ENCODE measurements at places on chromosomes 12 and 14.

GRCh38 chr12:80823393-80823792 lies 106.7 kb downstream of the MYF5 start:
- no peak for DNase-seq

- no peak for DNase-seq
Measured at GRCh38 chr14:94522115-94522724, 13.0 kb upstream of the SERPINA12 start.

DNA sequence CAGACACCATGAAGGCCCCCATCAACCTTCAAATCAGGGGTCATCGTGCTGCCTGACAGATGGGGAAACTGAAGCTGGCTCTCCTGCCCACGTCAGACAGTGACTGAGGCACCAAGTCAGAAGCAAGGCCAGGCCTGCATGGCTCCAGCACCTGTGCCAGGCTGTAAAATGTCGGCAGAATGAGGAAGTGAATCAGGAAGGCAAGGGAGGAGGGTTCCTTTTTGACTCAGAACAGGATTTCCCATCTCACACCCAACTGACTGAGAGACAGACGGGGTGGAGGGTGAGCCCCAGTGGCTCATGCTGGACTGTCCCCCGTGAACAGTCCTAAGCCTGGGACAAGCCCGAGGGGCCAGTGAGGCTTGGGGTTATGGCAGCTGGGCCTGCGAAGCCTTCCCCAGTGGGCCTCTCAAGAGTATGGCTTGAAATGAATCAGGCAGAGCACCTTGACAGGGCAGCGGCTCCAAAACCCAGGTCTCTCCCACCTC lies 20.9 kb downstream of the SYNE3 start:
- DNase-seq: no peak

GRCh38 chr12:5000658-5001385 lies 42.9 kb upstream of the KCNA5 start:
- DNase-seq: no peak

GRCh38 chr12:107490010-107490409 lies 195.6 kb upstream of the PWP1 start:
- no peak for DNase-seq

- DNase-seq: no peak
Measured at GRCh38 chr12:110821917-110822316, 24.9 kb upstream of the CCDC63 start.

GRCh38 chr12:124679533-124680371 lies 112.3 kb upstream of the NCOR2 start:
- DNase-seq: no peak

DNA sequence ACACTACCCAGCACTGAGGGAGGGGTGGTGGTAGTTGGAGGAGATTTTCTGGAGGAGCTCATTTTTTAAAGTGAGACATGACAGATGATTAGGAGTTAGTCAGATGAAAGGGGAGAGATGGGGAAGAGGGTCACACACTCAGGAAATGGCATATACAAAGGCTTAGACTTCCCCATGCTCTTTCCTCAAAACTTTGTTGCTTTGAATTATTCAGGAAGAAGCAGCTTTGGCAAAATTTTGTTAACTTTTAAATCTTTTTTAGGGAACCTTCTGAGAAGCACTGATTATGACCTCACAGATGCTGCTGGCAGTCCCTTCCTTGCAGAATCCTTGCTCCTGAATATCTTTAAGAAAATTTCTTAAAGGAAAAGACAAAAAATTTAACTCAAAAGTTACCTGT lies 19.8 kb downstream of the ALDH6A1 start:
- no peak for DNase-seq

GRCh38 chr12:50070314-50071060 lies 13.1 kb downstream of the ASIC1 start:
- peak; percentile 84 for DNase-seq

- no peak for DNase-seq
Measured at GRCh38 chr12:64110864-64111263, 111.2 kb downstream of the KICS2 start.

GRCh38 chr14:56650048-56650447 lies 70.5 kb downstream of the TMEM260 start:
- DNase-seq: no peak

- DNase-seq: no peak
Measured at GRCh38 chr12:83827860-83828259, 1084.7 kb downstream of the SLC6A15 start.

GRCh38 chr12:39905152-39905551 lies 200.7 kb downstream of the SLC2A13 start:
- DNase-seq: no peak

- no peak for DNase-seq
Measured at GRCh38 chr12:46698003-46698402, 127.8 kb downstream of the SLC38A4 start.

GRCh38 chr14:22802860-22803686 lies 12.2 kb downstream of the SLC7A7 start:
- no peak for DNase-seq

DNA sequence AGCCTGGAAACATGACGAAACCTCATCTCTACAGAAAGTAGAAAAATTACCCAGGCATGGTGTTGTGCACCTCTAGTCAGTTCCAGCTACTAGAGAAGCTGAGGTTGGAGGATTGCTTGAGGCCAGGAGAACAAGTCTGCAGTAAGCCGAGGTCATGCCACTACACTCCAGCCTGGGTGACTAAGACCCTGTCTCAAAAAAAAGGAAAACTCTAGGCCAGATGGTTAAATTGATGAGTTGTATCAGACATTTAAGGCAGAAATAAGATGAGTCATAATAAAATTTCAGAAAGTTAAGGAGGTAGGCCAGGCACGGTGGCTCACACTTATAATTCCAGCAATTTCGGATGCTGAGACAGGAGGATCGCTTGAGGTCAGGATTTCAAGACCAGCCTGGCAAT lies 10.7 kb downstream of the EIF2S1 start:
- no peak for DNase-seq

- DNase-seq: no peak
Measured at GRCh38 chr14:55889124-55889523, 229.1 kb upstream of the PELI2 start.

DNA sequence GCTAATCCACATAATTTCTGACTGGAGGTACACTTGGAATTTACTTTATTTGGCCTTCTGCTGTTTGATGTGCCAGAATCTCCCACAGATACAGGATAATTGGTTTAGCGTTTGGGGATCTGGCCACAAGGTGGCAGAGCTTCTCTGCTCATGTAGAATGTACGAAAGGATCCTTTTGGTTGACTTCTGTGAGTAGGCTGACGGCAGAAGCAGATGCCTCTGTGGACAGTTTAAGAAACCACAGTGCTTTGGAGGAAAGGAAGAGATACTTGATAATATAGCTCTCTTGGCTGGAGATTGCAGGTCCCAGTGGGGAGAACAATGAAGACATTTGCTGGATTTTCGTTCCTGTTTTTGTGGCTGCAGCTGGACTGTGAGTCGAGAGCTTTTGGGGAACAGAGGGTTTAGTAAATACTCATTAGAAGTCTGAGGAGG lies 75.3 kb upstream of the OR4E1 start:
- no peak for DNase-seq

DNA sequence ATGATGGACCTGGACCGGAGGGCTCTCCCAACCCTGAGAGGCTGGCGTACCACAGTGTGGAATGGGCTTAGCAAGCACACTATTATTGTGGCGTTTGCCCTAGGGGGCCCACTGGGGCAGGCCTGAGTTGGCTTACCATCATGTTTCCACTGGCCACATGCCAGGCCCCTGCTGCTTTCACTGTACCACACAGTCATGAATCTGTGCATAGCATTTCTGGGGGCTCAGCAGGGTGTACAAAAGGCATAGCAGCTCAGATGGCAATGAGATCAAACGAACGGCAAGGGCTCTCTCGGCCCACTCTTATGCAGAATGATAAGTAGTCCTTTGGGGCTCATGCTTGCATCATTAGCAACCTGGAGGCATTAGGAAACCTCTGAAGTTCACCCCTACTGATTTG lies 137.0 kb upstream of the HIF1A start:
- DNase-seq: no peak

- DNase-seq: no peak
Measured at GRCh38 chr14:97920201-97920600, 1123.0 kb downstream of the VRK1 start.

- no peak for DNase-seq
Measured at GRCh38 chr14:25056688-25057078, 6.7 kb upstream of the STXBP6 start.

- DNase-seq: no peak
Measured at GRCh38 chr14:54675236-54676128, 108.6 kb downstream of the SAMD4A start.
